NT2/D1 (cell line): ENCODE measurements at places on chromosomes 4 and X.
A peak's percentile ranks its signal among the peaks of the same experiment; 100 is the strongest.

- DNase-seq, result no peak
Measured at GRCh38 chr4:81040012-81040659, 9.6 kb downstream of the BMP3 start.

GRCh38 chr4:25818371-25818871 lies 44.4 kb downstream of the SEL1L3 start:
- DNase-seq, result no peak

DNA sequence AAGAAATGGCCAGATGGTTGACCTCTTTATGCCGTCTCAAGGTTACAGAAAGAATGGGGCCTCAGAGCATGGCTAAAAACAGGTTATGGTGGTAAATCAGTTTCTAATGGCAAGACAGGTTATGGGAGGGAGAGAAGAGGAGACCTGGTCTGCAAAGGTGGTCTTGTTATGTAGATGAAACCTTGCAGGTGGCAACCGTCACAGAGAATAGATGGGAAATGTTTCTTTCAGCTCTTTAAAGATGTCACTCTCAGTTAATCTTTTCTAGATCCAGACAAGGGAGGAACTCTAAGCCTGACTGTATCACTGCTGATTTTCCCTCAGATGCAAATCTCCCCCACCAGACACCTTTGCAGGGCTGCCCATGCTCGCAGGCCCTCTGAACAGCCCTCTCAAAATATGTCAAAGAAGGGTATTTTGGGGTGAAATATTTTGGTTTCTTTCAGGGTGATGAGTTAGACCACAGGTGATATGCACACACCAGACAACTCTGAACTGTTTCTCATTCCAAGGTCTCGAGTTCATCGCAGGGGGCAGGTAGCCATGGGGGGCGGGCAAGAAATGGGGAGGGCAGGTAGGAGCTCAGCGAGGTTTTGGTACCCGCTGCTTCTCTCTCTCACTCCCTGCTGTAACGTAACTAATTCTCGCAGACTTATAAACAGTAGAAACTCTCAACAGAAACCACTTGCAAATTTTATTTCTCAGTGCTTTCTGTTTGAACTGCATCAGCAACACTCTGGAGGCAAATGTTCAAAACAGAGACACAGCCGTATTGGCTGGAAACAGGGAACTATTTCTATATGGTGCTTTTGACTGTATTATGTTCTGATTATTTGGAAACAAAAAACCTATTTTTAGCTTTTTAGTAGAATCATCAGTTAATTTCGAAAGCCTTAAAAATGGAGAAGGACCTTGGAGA lies 32.4 kb downstream of the CASP3 start:
- DNase-seq, result peak; percentile 15

- DNase-seq, result no peak
Measured at GRCh38 chr4:150852216-150852615, 162.9 kb downstream of the LRBA start.
